ENCODE measurements at places on chromosomes 6 and 20.

DNA sequence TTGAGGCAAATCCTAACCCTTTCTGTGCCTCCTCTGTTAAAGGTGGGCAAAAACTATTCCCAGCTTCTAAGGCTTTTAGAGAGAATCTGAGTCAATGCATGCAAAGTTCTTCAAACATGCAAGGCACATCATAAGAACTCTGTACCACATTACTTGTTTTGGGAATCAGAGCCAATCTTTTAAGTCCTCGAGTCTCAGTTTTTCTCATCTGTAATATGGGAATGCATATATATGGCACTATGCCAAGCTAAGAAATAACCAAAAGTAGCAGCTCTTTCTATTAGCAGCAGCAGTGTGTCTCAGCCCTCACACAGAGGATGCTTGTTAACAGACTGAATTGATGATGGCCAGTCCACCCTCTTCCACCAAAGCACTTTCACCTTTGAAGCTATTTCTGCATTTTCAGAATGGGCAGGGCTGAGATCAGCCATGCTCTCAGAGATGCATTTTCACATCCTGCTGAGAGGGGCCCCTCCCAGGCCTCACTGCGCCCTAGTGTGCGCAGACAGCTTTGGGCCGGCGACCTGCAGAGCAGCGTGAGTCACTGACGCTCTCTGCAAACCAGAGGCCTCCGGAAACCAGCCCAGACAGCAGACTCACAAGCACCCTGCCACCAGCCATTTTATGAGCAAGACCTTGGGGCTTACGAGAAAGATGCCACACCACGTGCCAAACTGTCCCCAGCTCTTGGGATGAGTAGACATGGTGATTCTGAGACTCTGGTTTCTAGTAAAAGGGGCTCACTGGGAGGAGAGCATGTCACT, 138.0 kb downstream of the NFATC2 start:
- no peak for DNase-seq

GRCh38 chr6:41647061-41647511, 8.8 kb downstream of the MDFI start:
- DNase-seq = peak; percentile 38

- peak; percentile 60 for DNase-seq
These were observed 245.8 kb upstream of the JAG1 start for GRCh38 chr20:10919396-10920140.

GRCh38 chr6:87155842-87156815, 764 bp downstream of the ZNF292 start:
- peak; percentile 4 for DNase-seq

DNA sequence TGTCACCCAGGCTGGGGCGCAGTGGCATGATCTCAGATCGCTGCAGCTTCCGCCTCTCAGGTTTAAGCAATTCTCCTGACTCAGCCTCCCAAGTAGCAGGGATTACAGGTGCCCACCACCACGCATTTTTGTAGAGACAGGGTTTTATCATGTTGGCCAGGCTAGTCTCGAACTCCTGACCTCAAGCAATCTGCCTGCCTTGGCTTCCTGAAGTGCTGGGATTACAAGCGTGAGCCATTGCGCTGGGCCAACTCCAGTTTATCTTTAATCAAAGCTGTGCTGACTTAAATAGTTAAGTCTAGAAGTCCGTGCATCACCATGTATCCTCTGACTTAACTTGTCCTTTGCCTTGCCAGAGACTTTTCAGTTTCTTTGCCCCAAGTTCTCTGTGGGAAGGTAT, 224.3 kb downstream of the TMEM242 start:
- no peak for DNase-seq

GRCh38 chr6:80233262-80233661, 126.8 kb downstream of the BCKDHB start:
- DNase-seq = no peak

- no peak for DNase-seq
These were observed 90.2 kb downstream of the DLGAP4 start for GRCh38 chr20:36396340-36396739.

GRCh38 chr6:166650824-166651807, 24.1 kb upstream of the RPS6KA2 start:
- DNase-seq = no peak

GRCh38 chr20:7387638-7388193, 552.5 kb downstream of the HAO1 start:
- no peak for DNase-seq

- peak; percentile 91 for DNase-seq
These were observed 13.9 kb downstream of the RAMACL start for GRCh38 chr6:166572370-166573261.

DNA sequence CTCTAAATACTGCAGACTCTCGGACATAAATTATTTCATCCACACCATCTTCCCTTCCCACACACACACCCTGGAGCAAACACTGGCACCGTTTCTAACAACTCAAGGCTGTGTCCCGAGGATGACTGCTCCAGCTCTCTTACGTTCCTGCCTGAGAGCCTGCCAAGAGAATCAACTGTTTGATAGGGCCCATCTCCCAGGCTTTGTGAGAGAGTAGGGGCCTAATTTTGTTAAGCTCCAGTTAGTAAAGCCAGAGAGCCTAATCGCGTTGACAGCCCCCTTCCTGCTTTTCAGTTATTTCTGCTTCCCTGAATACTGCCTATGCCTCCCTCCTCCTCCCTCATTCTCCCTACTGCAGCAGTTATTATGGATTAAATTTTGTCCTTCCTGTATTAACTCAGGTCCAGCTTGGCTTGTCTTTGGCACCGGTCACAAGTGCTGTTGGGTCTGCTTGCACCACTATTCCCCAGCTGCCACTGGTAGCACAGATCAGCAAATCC, 118.1 kb upstream of the TMEM181 start:
- DNase-seq = no peak

DNA sequence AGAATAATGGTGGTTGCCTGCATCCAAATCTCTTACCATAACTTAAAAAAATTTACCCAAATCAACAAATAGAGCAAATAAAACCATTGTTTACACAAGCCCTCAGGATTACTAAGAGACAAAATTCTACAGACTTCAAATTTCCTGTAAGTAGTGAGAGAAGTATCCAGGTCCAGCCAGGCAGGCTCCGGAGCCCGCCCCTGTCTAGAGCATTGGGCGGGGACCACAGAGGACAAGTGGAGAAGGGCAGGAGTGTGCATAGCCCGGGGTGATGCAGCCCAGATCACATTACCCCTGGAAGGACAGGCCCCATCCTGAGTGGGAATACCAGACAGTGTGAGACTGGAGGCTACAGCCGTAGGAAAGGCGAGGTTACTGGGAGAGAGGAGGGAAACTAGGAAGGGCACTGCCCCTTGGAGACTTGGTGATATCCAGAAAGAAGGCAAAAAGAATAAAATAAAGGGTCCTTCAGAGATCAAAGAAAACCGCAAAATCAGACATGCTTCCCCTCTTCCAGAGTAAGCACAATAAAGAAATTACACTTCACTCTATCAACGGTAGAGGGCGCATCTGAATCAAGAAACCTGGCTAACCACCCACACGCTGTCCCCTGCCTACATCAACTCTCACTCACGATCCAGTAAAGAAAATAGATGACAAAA, 26.6 kb downstream of the RIN2 start:
- DNase-seq = peak; percentile 70

DNA sequence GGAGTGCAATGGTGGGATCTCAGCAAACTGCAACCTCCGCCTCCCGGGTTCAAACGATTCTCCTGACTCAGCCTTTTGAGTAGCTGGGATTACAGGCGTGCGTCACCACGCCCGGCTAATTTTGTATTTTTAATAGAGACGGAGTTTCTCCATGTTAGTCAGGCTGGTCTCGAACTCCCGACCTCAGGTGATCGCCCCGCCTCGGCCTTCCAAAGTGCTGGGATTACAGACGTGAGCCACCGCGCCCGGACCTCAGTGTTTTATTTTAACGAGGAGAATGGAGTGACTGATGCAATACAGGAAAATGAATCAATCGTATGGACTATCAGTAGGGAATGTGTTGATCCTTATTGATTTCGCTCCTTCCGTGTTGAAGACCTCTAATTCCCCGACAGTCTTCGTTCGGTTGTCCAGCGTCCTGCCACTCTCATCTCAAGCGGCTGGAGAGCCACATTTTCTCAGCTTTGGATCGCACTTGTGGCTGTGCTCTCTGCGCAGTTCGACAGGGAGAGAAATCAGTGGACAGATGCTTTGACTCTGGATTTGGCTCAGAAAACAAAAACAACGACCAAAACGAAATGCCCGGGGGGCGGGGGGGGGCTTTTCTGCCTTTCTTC, 166.2 kb downstream of the TRIM27 start:
- peak; percentile 3 for DNase-seq

DNA sequence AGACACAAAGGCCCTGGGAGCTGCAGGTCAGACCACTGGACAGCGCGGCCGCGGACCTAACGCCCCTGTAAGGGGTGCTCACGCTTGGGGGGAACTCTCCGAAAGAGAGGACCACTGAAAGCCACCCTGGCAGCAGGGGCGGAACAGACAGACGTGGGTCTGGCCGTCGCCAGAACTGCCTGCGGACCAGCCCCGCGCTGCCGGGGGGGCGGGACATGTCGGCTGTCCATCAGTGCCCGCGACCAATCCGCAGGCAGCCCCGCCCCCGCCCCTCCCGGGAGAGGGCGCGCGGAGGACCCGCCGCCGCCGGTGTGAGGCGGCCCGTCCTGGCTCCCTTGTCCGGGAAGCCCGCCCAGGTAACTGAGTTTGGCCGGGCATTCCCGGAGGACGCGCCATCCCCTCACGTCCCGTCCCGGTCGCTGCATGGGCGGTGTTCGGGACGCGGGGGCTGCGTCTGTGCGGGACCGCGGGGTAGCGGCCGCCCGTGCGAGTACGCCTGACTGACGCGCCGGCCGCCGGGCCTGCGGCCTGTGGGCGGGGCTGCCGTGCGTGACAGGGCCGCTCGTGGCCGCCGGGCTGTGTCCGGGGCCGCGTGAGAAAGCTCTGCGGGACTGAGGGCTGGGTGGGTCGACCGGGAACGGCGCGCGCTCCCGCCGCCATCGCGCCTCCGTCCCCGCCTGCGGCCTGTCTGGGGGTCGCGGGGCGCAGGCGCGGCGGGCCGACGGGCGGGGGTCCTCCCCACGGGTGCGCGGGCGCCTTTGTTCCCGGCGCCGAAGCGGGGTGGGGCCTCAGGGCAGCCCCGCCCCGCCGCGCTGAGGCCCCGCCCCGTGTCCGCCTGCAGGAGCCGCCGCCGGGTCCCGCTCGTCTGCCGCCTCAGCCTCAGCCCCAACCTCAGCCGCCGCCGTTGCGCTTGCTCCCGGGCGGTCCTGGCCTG, at the start of gene PLCG1:
Gene PLCG1, plus strand, starts transcription at position 864 of the 934 bp plus-strand sequence. CDS start 99 bp downstream, outside the sequence.
- peak; percentile 82 for DNase-seq

- peak; percentile 74 for DNase-seq
These were observed 398.0 kb upstream of the PLCB4 start for GRCh38 chr20:8670893-8671215.
